ENCODE measurements at places on chromosomes 3 and 15.

DNA sequence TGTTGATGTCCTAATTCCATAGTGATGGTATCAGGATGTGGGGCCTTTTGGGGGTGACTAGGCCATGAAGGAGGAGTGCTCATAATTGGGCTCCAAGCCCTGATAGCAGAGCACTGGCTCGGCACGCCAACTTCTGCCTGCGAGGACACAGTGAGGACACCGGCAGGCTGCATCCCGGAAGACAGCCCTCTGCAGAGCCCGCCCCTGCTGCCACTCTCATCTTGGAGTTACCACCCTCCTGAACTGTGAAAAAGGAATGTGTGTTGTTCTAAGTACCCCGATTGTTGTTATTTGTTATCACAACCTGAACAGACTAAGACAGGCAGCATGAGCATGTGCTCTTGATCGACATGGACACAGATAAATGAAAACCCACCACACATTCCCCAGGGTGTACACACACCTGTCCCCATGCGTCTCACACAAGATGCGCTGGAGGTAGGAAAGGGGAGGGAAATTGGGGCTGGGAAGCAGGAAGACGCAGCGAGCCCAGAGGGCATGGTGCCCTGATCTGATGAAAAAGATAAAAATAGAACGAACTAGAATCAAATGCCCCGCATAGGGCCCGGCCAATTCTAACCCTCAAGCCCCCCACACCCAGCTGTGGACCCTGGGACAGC is 40.1 kb downstream of the RPN1 start:
- no peak for DNase-seq

DNA sequence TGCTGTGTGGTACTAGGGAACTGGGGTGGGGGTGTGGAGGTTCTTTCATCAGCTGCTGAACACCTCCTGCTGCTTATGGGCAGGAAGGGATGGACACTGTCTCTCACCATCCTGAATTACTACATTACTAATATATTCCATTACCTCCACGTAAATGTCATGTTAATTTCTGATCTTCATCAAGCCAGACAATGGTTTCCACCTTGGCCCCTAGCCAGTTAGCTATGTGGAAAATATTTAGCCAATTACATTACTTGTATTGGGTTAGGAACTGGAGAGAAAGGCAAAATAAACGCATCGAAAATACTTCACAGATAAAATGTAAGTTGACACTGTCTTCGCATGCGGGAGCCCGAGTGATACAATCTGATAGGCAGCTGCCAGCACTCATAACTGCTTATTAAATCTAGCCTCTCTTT is 95.1 kb downstream of the FOXP1 start:
- no peak for DNase-seq

- DNase-seq, result no peak
These were observed 364.4 kb upstream of the ARHGEF26 start for GRCh38 chr3:153756816-153757215.

DNA sequence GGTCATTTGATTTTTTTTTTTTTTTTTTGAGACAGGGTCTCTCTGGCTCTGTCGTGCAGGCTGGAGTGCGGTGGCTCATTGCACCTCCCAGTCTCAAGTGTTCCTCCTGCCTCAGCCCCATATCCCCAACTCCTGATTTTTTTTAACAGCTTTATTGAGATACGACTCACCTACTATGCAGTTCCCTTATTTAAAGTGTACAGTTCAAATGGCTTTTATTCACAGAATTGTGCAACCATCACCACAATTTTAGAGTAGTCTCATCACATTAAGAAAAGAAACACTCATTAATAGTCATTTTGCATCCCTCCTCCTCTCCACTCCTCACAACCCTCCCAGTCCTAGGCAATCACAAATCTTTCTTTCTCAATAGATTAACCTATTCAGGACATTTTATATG is 1.9 kb upstream of the TRA2B start:
- DNase-seq, result no peak

DNA sequence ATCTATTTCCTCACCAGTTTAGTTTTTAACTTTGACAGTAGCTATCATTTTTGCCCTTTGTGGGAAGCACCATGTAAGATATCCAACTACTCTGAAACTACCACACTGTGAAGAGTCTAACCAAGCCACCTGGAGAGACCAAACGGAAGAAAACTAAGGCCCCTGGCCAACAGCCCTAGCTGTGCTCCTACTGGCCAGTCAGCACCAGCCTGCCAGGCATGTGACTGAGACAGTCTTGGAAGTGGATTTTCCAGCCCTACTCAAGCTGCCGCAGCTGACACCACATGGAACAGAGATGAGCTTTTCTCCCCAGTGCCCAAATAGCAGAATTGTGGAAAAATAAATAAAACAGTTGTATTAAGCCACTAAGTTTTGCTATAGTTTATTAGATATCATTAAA is 2.9 kb upstream of the TBC1D5 start:
- no peak for DNase-seq

DNA sequence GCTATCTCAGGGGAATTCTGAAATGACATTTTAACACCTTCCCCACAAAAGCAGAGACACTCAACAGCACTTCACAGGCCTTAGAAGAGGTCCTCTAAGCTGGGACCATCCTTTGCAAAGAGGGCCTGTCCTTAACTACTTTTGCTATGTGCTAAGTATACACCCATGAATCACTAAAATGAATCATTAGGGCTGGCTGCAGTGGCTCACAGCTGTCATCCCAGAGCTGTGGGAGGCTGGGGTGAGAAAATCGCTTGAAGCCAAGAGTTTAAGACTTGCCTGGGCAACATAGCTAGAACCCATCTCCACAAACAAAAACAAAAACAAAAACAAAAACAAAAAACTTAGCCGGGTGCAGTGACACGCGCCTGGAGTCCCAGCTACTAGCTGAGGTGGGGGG is 53.9 kb upstream of the MELTF start:
- DNase-seq, result peak; percentile 58

DNA sequence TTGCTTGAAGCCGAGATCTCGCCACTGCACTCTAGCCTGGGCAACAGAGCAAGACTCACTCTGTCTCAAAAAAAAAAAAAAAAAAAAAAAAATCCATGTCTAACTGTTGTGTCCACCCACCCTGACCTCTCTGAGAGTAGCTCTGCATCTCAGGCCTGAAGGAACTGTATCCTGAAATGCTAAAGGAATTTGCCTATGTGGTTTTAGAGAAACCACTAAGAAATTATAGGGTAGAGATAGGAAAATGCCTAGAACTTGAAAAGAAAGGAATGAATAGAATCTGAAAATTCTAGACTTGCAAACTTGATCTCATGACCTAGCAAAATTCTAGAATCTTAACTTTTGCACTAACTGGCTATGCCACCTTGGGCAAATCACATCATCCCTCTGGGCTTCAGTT is 217.5 kb upstream of the ROPN1 start:
- no peak for DNase-seq

GRCh38 chr15:72965671-72966070 is 86.6 kb upstream of the NEO1 start:
- DNase-seq, result no peak

- no peak for DNase-seq
These were observed 1.5 kb downstream of the ITPKA start for GRCh38 chr15:41494922-41495735.

DNA sequence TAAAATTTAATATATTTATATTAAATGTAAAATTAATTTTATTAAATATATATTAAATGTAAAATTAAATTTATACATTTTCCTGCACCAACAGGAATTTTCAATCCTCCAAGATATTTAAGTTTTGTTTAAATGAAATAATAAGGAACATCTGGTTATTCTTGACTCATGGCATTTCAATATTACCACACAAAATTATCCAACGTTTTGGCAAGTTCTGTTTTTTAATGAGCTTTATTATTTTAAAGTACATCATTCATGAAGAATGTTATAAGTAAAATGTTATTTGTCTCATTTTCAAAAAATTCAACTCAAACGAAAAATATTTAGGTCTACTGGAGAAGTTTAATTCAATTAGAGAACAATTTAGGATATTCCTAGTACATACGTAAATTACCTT is 811.4 kb downstream of the NAALADL2 start:
- DNase-seq, result no peak

DNA sequence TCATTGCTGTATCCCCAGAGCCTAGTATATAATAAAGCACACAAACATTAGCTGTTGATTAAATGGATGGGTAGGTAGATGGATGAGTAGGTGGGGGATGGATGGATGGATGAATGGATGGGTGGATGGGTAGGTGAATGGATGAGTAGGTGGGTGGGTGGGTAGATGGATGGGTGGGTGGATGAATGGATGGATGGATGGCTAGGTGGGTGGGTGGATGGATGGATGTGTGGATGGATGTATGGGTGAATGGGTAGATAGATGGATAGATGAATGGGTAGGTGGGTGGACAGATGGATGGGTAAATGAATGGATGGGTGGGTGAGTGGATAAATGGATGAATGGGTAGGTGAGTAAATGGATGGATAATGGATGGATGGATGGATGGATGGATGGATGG is 30.2 kb upstream of the NSMCE3 start:
- no peak for DNase-seq

GRCh38 chr3:109532257-109533216 is 195.2 kb upstream of the DPPA4 start:
- peak; percentile 65 for DNase-seq

GRCh38 chr3:58340594-58341244 is 8.0 kb downstream of the PXK start:
- DNase-seq, result no peak

DNA sequence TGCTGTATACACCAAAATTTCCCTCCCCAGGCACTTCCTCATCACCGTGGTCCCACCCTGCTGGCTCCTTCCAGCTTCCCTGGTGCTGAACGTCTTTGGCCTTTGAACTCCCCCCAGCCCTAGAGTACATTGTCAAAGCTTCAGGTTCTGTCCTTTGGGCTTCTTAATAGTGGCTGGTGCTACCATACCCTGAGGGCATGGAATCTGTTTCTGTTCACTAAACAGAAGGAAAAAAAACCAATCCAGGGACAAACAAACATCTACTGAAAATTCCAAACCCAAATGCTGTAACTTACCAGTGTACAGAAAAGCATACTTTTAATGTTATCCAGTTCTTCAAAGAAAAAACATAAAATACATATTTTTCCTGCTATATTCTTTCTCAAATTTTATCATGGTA is 148.7 kb downstream of the MYLK start:
- no peak for DNase-seq

DNA sequence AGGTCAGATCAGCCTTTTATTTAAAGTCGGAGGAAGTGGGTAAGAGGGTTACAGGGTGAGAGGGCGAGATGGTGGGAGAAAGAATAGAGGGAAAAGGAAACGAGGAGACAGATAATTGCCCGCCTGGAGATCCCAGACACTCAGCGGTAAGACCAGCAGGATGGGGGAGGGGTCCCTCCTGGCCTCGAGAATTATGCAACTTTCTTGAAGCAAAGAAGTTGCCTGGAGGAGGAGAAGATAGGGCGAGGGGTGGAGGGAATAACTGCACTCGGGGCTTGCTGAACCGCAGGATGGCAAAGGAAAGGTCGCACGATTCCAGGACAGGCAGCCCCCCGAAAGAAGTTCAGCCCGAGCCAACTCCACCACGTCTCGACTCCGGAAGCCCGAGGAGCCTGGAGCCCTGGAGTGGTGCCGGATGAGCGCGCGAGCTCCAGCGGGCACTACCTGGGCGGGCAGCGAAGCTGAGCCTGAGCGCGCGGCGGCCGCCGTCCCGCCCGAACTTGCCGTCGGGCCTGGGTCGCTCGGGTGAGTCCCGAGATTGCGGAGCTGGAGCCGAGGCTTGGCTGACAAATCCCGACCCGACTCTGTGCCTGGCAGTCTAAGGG is 402 bp downstream of the WWTR1 start:
- DNase-seq, result no peak

DNA sequence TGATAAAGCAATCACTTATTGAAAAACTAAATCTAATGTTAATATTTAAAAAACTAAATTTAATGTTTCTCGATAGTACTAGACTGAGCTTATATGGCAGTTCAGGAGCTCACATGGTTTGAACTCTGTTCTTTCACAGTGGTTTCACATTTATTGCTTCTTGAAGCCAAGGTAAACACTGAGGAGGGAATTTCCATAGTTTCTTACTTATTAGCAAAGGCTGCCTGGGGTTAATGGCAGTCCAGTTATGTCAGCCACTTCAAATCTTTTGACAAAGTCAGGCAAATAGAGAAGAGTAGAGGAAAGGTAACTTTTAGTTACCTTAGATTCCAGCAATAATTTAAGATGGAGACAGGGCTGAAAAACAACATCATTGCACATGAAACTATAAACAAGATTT is 831.5 kb downstream of the ROBO2 start:
- no peak for DNase-seq
